CD8-positive, alpha-beta T cell (primary cell): ENCODE measurements at places on chromosomes 4 and X.

- DNase-seq = no peak
These were observed 33.5 kb upstream of the PRRG1 start for GRCh38 chrX:37315511-37316248.

DNA sequence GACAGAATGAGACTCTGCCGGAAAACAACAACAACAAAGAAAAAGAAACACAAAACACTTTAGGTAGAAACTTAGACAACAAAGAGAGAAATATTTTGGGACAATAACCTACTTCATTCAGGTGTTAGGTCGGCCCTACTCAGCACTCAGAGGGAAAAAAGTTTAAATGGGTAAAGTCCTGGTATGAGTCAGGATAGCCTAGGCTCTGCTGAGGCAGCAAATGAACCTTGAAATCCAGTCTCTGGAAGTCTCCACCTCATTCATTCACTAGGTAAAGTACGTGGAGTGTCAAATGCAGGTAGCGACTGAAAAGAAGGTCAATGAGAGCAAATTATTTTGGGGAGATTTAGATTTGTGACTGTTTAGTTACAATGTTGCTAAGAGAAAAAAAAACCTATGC lies 127.4 kb downstream of the FHDC1 start:
- no peak for DNase-seq

- no peak for DNase-seq
These were observed 23.9 kb downstream of the ACSL4 start for GRCh38 chrX:109709129-109709631.

DNA sequence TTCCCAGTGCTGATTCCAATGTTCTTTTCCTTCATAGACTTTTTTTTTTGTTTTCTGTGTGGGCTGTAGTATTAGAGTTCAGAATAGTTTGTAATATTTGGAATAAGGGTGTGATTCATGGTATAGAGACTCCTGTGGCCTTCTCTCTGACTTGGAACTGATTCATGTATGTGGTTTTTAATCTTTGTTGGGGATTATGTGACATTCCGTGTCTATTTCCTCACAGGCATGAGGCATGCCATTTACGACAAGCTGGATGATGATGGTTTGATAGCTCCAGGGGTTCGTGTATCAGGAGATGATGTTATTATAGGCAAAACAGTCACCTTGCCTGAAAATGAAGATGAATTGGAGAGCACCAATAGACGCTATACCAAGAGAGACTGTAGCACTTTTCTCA lies 44.4 kb downstream of the POLR2B start:
- DNase-seq = no peak

DNA sequence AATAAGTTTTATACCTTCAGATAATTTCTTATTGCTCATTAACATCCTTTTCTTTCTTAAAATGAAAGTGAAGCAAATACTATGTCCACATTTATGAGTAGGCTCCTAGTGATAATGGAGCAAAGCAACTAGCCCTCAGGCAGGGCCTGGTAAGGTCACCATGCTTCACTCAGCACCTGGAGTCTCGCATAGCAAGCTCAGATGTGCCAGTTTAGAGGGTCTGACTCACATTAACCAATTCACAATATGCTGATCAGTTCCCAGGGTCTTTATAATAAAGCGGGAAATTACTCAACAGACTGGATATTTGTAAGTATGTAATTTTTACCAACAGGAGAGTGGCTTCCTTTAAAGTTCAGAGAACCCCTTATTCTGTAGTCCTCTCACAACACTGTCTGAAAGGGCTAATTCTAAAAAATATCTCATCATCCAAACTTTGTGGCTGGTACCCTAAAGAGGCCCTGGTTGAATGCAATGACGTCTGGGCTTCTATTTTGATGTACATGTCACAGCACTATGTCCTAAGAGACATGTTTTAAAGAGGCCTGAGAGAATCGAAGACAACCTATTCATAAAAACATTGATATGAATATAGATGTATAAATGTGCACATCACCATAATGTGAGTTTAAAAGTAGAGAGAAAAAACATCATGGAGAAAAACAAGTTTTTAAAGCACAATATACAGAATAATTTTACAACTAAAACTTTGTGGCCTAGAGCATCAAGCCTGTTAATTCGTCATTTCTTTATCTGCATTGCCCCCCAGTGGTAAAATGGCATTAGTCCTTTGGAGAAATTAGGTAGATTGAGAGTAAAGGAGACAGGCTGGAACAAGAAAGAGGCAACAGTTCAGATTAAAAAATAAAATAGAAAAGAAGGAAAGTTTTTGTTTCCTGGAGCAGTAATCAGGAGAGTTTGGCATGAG lies 44.3 kb downstream of the IL21 start:
- peak; percentile 18 for DNase-seq

- no peak for DNase-seq
These were observed 17.4 kb downstream of the GALNT7 start for GRCh38 chr4:173185847-173186510.

GRCh38 chr4:48340276-48340964 lies 909 bp upstream of the SLAIN2 start:
- DNase-seq = peak; percentile 9

DNA sequence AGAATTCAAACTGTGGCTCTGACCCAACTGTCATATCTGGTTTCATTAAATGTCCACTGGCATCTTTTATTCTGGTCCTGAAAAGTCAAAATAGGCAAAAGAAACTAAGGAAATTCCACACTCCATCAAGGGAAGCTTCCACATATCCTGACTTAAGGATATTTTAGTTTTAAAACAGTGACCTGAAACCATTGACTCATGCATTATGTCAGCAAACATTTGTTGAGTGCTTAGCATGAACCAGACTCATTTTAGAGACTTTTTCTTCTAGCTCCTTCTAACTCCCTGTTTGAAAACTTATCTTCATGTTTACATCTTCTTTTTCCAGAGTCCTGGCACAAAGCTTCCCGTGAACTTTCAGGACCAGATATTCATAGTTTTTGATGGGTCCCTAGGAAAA lies 6.9 kb upstream of the CXCL1 start:
- DNase-seq = no peak

DNA sequence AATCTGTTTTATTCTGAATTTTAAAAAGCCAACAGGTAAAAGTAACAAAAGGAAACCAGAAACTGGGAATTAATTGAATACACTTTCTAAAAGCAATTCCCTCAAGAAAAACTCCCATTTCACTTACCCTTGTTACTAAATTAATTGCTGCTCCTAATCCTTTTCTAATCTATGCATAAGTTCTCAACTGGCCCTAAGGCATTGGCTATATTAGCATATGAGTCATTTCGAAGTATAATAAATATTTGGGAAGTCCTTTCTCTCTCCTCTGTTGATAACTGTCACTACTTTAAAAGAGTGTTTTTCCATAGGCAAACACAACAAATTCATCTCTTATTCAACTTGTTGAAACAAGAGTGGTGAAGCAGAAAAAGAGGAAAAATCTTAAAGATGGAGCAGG lies 486.5 kb upstream of the HTR2C start:
- DNase-seq = no peak

- DNase-seq = no peak
These were observed 123.4 kb upstream of the ATP6AP2 start for GRCh38 chrX:40457406-40457805.

- no peak for DNase-seq
These were observed 246.1 kb downstream of the NR3C2 start for GRCh38 chr4:148196164-148196563.

DNA sequence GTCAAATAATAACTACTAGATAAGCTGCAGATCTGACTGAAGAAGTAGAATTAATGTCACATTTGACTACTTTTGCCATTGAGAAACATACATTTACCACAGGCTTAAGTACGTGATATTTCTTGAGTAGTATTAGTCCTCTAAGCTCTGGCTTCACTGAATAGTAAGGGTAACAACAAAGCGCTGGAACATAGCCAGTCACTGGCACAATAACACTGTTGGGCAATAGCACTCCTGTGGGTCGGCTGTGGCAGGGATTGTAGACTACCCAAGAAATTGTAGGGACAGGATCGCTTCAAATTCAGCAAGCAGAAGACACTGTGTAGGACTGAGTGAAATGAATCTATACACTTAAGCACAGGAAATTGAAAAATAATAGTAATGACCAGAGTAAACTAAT lies 27.1 kb upstream of the IL15 start:
- no peak for DNase-seq

GRCh38 chr4:6546681-6547447 lies 28.1 kb upstream of the MAN2B2 start:
- DNase-seq = peak; percentile 46

DNA sequence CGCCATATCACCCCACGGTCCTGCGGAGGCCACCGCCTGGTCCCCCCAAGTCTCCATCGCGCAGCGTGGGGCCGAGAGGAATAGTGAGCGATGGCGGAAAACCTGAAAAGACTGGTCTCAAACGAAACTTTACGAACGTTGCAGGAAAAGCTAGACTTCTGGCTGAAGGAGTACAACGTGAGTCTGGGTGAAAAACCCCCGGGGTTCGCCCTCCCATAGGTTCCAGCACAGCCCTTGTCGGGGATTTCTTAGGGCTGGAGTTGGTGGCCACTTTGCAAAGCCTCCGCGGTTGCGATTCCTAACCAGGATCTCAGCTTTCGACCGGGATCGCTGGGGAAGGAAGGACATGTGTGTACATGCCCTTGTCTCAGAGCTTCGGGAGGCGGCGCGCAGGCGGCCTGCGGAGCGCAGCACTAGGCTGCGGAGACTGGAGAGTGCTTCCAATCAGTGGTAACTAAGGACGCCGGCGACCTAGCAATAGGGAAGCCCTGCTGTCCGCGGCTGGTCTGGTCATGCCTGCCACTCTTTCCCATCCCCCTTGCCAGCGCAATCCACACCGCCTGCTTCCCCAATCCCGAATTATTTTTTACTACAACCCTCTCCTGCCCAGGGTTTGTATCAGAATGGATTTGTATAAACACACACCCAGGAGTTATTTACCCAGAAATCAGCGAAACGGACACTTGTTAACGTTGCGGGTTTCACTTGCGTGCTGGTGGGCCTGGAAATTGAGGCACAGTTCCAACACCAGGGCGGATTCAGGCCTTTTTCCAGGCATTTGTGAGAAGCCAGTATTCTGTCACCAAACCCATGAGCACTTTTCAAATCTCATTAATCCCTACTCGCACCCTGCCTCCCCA lies 741 bp downstream of the SPATA18 start:
- no peak for DNase-seq

- no peak for DNase-seq
These were observed 26.4 kb upstream of the HELT start for GRCh38 chr4:184991860-184992259.

GRCh38 chr4:185965426-185966384 lies 103.3 kb upstream of the TLR3 start:
- no peak for DNase-seq

GRCh38 chr4:61783050-61783449 lies 582.9 kb downstream of the ADGRL3 start:
- no peak for DNase-seq

DNA sequence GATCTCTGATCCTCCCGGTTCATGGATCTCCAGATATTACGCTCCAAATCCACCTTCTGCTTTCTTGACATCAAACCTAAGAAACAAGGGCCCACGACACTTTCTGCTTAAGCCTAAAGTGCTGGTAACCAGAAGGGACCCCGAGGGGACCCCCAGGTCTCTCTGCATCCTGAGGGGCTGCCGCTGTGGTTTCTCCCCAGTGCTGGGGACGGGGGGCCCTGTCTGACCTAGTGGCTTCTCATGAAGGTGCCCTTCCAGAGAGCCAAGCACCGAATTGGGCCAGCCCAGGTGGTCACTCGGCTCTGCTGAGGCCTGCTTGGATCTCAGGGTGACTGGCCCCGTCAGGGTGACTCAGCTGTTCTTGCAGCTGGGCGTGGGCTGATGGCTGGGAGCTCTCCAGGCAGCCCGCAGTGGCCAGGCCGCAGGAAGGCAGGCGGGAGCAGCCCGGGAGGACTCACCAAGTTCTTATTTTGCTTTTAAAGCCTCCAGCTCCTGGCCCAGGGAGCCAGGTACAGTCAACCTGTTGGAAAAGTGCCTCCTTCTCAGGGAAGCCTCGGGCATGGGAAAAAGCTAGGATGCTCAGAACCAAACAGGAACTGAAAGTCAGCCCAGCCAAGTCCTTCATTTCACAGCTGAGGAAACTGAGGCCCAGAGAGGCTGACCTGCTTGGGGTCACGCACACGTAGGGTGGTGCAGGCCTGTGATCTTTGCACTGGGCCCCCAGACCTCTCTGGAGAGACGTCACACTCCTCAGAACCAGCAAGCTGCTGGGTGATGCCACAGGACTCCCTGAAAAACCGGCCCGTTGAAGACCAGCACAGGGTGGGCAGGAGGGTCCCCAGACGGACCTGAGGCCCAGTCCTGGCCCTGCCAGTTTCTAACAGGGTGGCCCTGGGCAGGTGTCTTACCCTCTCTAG lies 16.7 kb downstream of the BLOC1S4 start:
- DNase-seq = no peak

GRCh38 chr4:76607846-76608245 lies 172.8 kb downstream of the SHROOM3 start:
- DNase-seq = no peak

DNA sequence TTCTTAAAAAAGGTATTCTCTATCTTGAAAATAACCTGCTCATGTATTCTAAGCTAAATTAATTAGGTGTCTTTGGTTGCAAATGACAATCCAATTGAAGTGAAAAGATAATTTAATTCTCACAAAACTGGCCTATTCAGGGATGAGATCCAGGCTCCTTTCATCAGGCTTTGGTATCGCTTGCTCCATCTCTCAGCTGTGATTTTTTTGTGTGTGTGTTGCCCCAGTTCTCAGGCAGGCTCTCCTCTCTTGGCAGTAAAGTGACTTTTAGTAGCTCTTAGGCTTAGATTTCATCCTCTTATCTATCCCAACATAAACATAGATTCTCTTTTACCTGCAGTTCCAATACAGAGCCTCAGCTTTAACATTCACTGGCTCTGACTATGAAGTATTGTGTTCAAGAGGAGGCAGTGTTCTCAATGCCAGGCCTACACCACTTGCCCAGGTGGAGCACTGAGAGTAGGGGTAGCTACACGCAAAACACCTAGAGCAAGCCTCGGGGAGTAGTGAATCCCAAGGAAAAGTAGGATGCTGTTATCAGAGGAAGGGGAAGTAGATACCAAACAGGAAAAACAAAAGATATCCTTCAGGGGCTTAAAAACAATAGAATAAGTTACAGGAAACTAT lies 392.4 kb upstream of the ATOH1 start:
- DNase-seq = no peak

DNA sequence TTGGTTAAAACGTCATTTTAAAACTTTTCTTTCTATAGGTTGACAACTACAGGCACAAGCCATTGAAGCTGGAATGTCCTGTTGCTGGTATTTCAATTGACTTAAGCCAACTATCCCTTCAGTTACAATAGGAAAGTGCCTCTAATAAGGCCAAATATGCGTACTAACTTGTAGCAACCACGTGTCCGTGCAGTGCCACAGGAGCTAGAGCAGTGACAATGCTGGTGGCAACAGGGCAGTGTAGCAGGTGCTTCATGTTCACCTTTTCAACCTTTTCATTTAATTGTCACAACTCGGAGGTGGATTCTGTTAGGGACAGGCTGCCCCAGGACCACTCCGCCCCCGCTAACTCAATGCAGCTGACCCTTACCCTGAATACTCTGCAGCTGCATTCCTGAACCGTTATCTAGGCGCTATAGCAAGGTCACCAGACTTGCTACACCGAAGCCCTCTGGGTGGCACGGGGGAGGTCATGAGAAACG lies 37.7 kb downstream of the ERVMER34-1 start:
- peak; percentile 23 for DNase-seq

- no peak for DNase-seq
These were observed 532.7 kb downstream of the NLGN4X start for GRCh38 chrX:5695971-5696370.
